RCC 7860 (cell line): ENCODE measurements at places on chromosomes 7 and 10.
A peak's percentile ranks its signal among the peaks of the same experiment; 100 is the strongest.

DNA sequence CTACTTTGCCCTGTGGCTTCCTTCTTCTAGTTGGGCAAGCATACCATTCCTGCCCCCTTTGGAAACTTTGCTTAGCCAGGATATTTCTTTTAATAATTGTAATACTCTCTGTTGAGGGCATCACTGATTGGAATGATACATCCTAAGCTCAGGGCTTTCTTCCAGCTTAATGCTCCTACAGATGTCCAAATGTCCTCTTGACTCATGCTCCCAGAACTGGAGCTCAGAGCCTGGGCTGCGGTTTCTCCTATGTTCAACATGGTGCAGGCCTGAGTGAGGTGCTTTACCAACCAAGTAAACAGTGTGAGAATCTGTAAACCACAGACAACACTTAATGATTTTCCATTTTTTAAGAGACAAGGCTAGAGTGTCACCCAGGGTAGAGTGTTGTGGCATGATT is 108.6 kb downstream of the LRRC4 start:
- DNase-seq, result no peak

DNA sequence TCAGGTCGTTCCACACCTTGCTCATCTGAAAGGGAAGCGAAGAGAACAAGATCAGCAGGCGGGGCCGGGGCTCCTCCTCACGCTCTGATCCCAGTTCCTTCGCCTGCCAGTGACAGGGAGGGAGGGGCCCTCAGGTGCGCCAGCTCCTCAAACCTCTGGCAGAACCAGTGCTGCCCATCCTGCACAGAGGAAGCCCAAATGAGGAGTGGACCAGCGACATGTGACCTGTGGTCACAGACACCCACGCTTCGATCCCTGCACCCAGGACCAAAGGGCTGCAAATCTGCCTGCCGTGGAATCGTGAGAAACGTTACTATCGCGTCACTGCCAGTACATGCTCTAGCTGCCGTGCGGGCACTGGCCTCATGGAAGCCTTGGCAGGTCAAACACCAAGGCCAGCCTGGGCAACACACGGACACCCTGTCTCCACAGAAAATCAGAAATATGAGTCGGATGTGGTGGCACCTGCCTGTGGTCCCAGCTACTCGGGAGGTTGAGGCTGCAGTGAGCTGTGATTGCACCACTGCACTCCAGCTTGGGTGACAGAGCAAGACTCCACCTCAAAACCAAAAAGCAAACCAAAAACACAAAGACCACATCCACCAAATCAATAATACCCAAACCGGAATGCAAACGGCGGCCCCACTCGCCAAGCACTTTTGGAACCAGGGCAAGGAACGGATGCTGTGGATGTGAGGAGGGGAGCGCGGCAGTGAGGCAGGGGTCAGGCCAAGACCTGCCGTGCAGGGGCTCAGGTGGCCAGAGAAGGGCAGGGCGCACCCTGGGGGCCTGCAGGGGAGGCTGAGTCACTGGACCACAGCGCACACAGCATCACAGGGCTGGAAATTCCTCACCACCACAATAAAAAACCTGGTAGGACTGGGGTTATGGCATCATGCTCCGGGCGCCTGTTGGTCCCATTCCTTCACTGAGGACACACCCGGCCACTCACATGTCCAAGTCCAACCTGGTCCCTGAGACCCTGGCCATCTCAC is 13.4 kb downstream of the NUDT1 start:
- peak; percentile 47 for DNase-seq

DNA sequence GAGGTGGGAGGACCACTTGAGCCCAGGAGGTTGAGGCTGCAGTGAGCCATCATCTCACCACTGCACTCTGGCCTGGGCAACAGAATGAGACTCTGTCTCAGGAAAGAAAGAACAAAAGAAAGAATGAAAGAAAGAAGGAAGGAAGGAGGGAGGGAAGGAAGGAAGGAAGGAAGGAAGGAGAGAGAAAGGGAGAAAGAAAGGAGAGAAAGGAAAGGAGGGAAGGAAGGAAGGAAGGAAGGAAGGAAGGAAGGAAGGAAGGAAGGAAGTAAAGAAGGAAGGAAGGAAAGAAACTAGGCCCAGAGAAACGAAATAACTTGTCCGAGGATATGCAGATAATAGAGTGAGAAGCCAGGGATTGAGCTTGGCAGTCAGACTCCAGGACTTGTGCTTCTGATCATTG is 102.1 kb downstream of the SKIDA1 start:
- DNase-seq, result no peak

DNA sequence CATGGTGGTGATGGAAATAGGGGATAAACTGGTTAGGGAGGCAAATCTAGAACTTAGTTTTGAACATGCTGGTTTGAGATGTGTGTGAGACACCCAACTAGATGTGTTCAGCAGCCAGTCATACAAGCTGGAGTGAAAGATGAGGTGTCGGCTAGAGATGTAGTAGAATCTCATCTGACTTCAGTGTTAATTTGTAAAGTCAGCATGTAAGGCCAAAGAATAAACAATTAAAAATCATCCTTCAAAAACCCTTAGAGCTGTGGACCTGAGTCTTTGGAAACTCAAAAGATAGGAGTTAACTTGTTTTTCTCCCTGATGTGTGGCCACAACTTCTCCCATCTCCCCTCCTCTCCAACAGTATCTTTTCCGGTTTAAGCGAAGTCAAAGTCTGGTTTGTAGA is 22.8 kb upstream of the AGK start:
- no peak for DNase-seq
